ENCODE measurements at places on chromosomes 4 and X. TPM values are rescaled to one million over a fixed set of nuclear protein-coding genes. Genes with fewer than 3 reads are reported as not detected.

DNA sequence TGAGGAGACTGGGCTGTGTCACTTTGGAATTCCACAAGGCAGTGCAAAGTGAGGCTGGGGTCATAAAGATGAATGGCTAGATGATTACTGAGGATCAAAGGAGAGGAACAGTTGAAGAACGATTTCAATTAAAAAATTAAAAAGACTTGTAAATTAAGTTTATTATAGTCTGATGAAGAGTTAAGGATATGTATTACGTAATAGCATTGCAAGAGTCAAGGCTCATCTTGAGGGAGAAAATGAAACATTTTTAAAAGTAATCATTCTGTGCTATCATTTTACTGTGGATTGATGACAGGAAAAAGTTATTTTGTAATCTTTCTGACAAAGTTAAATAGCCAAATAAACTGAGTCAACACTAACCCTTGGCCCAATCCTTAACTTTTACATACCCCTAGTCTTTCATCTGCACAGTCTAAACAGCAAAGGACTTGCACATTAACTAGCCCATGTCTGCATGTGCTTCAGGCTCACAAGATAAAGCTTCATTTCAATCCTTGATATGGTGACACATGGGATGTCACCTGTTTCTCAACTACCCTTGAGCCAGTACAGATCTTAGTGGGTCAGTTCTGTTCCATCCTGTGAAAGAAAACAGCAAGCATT, 465.5 kb upstream of the CTSO start:
- DNase-seq: no peak

- no peak for DNase-seq
Observed at GRCh38 chr4:125198916-125199315, 115.8 kb upstream of the FAT4 start.

- no peak for DNase-seq
Observed at GRCh38 chrX:39560271-39560670, 537.5 kb downstream of the BCOR start.

The TFDP3 gene
- total RNA-seq: not detected

The MUC7 gene
- total RNA-seq: not detected

Measured in activated CD4-positive, alpha-beta T cell treated with anti-CD3 and anti-CD28 coated beads for 36 hours (primary cell).